ENCODE measurements at places on chromosomes 5 and 9.

DNA sequence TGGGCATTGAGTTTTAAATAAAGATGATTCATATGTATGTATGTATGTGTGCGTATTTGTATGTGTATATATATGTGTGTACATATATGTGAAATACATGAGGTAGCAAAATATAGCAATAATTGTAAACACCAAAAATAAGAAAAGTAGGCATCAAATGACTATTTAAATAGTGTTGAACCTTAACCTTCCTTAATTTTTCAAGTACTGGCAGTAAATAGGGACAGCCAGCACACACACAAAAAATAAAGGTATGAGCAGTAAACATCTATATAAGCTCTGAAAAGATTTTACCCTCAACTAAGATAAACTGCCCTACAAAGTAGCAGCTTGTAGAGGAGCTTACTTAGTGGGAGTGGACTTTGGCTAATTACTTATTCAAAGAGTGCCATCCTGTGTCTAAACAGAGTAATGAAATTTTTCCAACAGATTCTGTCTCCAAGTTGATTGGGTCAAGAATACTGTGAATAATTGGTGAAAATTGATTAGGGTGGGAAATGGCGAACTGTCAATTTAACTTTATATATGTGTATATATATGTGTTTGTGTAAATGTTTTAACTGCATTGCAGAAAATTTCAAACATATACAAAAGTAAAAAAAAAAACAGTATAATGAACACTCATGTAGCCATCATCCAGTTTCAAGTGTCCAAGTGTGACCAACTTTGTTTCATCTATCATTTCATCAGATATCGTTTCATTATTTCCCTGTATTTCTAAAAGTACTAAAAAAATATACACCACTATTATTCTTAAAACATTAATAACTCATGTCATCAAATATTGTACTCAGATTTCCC is 2.0 kb upstream of the ADAMTS6 start:
- no peak for DNase-seq

DNA sequence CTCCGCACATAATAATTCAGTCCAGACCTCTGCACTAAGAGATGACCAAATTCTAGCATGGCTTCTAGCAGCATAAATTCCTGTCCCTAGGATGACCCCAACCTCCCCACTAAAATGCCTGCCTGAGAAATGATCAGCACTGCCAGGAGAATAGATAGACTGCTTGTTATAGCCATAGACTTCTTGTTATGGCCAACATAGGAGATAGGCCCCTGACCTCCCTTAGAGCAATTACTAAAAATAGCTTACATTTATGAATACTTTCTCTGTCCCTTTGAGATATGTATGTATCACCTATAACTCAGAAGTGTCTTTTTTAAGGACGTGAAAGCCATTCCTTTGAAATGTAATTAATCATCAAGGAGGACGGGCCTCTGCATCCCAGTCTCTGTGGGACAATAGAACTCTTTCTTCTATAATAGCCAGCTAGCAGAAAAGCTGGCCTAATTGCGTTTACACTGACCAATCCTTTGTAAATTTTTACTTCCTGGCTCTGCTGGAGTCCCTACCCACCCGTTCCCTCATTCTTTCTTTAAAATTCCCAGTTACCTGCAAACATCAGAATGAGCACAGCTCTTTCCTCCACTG is 1002.7 kb downstream of the CDH18 start:
- DNase-seq, result no peak

- no peak for DNase-seq
Observed at GRCh38 chr9:88775559-88775958, 215.7 kb upstream of the S1PR3 start.

GRCh38 chr5:141420855-141421488 is at the start of gene PCDHGA11:
PCDHGA11 (plus strand) TSS chr5:141421051; CDS start chr5:141421228, 177 bp downstream.
- no peak for DNase-seq

DNA sequence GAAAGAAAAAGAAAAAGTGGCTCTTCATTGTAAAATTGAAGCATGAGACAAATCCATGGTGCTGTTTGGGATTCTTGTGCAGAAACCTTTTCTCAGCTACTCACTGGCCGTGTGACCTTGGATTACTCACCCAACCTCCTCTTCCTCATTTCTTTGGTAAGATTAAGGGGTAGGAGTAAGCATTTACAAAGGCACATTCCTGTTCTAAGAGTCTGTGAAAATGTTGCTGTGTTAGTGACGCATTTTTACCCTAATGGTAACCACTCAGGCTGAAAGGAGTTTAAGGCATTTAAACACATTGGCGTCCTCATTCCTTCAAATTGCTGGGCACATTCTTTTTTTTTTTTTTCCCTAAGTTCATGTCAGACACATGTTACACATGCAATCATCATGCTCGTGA is 4.3 kb downstream of the RAI14 start:
- no peak for DNase-seq

DNA sequence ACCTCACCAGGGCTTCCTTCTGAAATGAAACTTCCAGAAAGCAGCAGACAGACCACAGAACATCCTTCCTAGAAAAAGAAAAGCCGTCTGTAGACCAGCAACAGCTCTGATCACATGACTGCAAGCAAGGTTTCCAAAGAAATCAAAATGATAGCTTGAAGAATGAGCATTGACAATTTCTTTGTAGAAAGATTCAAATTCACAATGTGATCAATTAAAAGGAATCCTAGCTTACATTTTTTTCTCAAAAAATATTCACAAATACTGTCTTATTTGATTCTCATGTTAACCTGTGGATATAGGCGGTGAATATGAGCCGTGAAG is 144.9 kb downstream of the MTX3 start:
- DNase-seq, result no peak

- no peak for DNase-seq
Observed at GRCh38 chr9:104961238-104961637, 33.3 kb upstream of the ABCA1 start.

DNA sequence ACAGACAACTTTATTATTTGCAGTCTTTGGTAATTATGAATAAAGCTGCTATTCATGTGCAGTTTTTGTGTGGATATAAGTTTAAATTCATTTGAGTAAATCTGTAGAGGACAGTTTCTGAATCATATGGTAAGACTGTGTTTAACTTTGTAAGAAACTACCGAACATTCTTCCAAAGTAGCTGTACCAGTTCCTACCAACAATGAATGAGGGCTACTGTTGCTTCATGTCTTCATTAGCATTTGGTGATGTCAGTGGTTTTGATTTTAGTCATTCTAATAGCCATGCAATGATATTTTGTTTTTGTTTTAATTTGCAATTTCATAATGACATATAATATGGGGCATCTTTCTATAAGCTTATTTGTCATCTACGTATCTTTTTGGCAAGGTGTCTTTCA is 501.3 kb upstream of the RORB start:
- DNase-seq, result no peak

- peak; percentile 40 for DNase-seq
Observed at GRCh38 chr5:133930061-133930812, 38.2 kb downstream of the C5orf15 start.

DNA sequence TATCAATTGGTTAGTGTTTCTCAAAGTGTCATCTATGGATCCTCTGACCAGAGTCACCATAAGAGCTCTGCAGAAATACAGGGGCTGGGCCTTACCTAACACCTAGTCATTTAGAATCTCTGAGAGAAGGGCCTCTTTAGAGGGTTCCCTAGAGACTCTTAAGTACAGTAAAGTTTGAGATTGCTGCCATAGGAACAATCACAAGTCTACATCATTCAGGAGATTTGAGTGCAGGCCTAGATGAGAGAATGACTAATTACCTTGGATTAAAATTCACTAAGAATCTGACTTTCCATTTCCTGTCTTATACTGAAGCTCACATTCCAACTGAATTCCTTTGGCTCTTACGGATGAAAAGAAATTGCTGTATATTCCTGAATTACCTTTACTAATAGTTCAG is 182.1 kb upstream of the PTGER4 start:
- DNase-seq, result no peak

DNA sequence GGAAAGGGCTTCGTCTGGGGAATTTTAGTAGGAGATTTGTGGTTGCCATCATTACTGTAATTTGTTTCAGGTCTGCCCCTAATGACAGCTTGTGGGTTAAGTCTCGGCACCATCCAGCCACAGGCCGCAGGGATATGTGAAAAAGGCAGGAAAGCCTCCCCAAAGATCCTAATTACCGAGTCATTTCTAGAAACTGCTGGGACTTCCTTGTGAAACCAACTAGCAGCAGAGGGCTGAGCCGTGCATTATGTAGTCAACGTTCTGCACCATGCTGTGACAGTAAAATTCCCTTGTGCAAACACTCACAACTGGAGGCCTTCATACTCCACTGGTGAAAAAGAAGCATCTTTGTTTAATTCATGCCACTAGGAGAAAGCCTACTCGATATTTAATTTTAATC is 230.3 kb downstream of the MPDZ start:
- no peak for DNase-seq

GRCh38 chr5:111707630-111708164 is 49.3 kb downstream of the NREP start:
- no peak for DNase-seq

DNA sequence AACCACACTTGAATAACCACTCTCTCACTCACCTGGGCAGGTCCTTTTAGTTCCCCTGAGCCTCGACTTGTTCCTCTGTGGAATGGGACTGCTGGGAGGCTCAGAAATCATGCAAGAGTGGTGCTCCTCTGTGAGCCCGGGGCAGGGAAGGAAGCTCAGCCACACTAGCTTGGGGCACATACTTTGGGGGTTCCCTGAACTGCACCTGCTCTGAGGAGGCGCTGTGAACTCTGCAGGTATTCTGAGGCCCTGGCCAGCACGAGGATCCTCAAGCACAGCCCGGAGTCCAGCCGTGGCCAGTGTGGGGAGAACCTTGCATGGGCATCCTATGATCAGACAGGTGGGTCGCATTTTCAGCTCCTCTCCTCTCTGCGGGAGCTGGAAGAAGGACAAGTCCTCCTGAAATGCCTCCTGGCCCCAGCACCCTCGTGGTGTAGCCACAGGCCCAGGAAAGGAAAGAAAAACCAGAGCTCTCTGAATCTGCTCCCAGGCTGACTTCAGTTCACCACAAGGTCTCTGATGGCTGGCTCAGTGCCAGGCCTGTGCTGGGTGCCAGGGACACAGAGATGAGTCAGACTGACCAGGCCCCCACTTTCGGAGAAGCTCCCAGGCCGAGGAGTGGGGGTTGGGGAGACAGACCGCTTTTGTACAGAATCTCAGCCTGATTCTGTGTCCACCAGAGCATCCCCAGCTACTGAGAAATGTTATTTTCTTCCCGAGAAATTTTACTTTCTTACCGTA is 11.9 kb downstream of the GLIPR2 start:
- peak; percentile 61 for DNase-seq

DNA sequence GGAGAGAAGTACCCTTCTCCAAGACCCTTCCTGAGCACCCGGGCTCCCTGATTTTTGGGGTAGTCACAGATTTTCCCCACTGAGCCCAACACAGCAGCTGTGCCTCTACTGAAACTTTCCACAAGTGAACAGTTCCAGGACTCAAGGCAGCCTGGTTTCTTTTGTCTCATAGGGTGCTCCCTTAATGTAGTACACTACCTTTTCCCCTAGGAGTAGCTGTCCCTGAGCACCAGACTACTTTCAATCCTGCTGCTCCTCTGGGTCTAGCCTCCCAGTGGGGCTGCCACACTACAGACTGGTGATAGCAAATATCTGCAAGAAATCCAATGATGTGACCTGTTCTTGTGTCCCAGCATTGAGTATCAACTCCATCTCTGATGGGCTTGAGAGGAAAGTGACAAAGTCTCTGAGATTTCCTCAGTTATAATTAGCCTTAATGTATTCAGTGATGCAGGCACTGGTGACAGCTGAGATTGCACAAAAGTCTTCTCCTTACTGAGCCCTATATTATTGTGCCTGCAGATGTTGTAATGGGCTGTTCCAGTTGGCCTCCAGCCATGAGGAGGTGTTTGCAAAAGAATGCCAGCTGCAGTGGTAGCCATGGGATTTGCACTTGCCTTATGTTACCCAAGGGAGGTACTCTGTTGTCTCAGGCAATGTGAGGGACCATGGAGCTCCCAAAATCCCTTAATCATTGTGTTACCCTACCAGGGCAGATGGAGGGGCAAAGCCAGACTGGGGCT is 1802.5 kb downstream of the EFNA5 start:
- no peak for DNase-seq

- no peak for DNase-seq
Observed at GRCh38 chr5:112355058-112355685, 63.9 kb downstream of the EPB41L4A start.

GRCh38 chr5:116554764-116555163 is 19.9 kb downstream of the SEMA6A start:
- no peak for DNase-seq

- DNase-seq, result no peak
Observed at GRCh38 chr9:117555964-117556629, 141.2 kb upstream of the ASTN2 start.

- DNase-seq, result peak; percentile 1
Observed at GRCh38 chr5:176446884-176447590, 1.1 kb upstream of the FAF2 start.

DNA sequence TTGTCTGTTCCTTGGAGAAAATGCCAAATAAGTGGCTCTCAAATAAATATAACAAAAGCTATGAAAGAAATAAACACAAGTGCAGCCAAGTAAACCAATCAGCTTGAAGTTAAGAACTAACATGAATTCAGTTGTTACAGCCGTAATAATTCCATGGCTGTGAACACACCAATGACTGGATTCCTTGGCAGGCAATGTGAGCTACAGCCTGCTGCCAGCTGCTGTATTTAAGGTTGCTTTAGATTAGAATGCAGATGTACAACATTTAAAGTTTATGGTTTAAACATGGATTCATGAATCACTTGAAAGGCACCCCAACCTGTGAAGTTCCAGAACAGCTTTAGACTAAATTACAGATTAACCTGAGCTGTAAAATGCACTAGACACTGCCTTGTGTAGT is 626.4 kb upstream of the SEMA6A start:
- DNase-seq, result no peak

GRCh38 chr9:125997196-125997823 is 250.1 kb downstream of the PBX3 start:
- DNase-seq, result no peak

DNA sequence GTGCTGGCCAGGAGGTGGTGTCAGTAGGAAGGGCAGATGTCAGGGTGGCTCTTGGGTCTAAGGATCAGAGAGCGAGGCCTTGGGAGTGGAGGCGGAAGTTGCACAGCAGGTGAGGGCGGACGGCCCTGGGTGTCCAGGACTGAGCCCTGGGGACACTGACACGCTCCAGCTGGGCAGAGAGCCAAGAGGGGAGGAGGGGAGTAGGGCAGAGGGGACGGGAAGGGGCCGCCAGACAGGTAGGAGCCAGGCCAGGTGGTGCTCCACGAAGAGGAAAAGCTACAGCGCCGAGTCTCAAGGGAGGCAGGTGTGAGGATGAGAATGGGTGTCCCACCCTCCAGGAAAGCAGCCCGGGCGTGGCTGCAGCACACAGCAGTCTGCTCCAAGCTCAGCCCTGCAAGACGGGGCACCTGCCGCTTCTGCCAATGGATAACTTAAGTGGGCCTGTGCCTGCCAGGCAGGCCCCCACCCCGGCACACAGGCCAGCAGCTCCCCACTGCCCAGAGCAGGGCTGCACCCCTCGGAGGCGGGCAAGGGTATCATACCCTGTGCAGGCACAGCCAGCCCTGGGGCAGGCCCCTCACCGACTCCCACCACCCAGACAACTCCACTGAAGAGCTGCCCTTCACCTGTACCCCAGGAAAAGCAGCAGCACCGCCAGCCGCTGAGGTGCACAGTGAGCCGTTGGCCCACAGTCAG is 4.9 kb downstream of the TPRN start:
- no peak for DNase-seq

Measured in stimulated activated CD8-positive, alpha-beta memory T cell treated with anti-CD3 and anti-CD28 coated beads, Interleukin-12 subunit alpha, Interleukin-12 subunit beta, amount 100 ng/mL, for 4 hours (primary cell).